Upper lobe of right lung (tissue), 1 donor: ENCODE measurements at places on chromosomes 5 and 9.
A peak's percentile ranks its signal among the peaks of the same experiment; 100 is the strongest.

DNA sequence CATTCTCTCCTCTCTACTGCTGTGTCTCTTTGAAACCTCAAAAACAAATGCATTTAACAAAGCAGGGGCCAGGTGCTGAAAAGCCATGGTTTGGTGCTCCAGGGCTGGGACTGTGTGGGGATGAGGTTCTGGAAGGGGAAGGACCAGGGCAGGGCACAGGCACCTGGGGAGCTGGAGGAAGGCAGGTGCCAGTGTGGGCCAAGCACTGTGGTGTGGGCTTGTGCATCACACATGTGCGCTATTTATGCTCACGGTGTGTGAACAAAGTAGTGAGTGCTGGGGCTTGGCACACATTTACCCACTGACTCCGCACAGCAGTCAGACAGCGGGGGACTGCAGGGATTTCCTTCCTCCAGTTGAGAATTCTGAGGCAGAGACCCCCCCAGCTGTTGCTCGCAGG, 10.1 kb downstream of the HRH2 start:
- DNase-seq, result no peak

DNA sequence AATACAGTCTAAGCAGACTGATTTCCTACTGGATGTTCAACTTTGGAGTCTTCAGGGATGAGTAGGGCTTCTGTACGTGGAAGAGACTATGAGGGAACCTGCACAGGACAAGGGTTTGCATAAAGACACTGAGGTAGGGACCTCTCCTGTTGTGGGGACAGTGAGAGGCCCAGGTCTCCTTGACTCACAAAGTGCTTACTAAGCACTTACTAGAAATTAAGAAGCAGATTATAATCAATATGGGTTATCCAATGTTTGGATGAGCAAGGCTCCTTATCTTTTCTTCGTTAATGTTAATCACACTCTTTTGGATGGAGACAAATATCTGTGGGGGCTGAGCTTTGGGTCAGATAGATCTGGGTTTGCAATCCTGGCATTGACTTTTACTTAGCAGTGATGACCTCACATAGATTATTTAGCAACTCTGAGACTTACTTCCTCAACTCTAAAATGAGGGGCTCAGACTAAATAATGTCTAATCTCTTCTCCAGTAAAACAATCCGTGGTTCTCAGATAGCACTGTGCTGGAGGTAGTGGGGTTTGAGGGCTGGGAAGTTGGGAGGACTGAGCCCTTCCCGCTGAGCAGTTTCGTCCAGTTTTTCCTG, 45.9 kb downstream of the PDCD1LG2 start:
- no peak for DNase-seq

DNA sequence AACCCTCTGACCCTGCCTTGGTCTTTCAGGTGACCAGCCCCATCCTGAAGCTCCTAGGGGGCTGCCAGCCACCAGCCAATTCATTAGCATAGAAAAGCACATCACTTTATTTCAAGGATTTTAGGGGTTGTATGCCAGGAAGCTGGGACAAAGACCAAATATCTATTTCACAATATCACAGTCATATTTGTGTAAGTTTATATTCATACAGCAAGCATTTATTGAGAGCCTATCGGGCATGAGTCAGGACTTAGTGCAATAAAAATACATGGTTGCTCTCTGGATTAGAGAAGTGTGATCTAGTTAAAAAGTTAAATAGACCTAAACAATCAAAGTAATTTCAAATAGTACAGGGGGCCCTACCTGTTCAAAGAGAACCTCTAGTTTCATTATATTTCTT, 113.8 kb downstream of the ERCC6L2 start:
- DNase-seq, result no peak

- DNase-seq, result no peak
Measured at GRCh38 chr9:69346596-69347390, 21.8 kb downstream of the ENTREP1 start.

GRCh38 chr9:4709380-4709779, 30.0 kb downstream of the CDC37L1 start:
- no peak for DNase-seq

DNA sequence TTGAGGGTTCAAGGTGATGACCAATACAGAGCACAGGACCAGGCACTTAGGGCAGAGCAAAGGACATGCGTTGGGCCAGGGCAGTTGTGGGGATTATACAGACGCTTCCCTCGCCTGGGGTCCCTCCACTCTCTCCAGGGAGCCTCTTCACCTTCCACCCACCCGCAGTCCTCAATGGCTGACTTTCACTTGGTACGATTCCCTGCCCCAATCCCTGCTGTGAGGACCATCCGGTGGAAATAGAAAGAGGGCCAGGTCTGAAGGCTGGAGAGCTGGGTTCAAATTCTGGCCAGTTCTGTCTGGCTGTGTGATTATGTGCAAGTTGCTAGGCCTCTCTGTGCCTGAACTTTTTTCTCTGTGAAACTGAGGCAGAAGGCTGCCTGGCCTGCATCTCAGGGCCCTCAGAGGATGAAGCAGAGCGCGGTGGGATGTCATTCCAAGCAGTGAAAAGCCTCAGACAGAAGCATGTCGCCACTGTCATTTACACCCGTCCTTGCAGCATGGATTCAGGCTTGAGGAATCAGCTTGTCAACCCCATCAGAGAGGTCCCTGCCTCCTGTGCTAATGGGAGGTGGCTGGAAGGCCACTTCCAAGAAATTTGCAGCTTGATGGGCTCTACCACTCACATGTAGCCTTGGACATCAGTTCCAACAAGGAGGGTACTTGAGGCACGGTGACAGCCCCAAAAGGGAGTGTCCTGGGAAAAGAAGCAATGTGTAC, 206.6 kb upstream of the IER5L start:
- no peak for DNase-seq

DNA sequence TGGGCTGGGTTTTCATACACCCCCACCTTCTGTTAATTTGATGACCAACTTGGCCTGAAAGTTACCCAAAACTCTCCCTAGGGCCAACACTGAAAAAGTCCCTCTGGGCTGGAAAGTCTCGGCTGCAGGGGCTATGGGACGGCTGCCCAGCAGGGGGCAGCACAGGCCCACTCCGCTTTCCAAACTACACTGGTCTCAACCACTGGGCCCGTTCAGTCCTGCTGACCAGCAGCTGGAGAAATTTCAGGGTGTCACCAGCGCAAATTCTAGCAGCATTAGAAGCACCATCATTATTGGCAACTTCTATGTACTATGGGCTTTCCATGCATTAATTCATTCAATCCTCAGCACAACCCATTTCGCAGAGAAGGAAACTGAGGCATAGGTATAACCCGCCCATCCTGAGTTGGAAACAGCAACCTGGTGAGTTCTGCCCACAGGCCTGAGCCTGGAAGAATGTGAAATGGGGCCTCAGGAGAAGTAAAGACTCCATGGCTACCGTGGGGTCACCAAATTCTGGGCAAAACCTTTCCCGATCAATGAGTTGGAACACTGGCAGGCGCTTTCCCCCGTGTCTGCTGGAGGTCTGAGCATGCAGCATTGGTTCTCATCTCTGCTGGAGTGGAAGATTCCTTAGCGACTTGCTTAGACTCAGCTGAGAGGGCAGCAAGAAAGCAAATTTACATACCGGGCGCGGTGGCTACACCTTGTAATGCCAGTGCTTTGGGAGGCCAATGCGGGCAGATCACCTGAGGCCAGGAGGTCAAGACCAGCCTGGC, 9.7 kb downstream of the ORM2 start:
- DNase-seq, result peak; percentile 79

DNA sequence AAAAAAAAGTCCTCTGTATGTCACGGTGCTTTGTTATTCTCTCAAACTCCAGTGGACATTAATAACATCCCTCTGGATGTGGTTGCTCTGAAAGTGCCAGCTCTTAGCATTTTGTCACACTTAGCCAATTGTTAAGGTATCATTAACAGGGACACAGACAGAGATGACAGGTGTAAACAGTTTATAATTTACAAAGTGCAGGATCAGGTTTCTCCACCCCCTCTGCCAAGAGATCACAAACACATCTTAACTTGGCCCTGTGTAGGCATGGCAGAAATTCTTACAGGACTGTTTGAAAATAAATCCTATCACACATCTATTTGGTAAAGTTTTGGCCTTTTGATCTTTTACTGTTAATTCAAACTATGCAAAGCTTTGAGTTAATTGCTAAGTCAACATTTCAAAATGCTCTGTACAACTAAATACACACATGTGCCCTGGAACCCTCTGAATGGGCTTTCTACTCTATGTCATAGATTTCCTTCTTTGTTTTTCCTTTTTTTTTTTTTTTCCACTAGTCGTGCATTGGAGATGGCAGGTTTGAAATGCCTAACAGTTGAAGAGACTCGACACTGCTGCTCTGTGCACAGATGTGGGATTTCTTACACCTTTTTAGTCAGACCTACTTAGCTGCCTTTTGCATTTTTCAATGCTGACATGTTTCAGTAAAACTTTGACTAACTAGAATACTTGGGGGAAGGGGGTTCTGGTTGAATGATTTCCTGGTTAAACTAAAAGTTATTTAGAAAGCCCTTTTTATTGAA, 41.7 kb downstream of the SEMA6A start:
- DNase-seq, result no peak

DNA sequence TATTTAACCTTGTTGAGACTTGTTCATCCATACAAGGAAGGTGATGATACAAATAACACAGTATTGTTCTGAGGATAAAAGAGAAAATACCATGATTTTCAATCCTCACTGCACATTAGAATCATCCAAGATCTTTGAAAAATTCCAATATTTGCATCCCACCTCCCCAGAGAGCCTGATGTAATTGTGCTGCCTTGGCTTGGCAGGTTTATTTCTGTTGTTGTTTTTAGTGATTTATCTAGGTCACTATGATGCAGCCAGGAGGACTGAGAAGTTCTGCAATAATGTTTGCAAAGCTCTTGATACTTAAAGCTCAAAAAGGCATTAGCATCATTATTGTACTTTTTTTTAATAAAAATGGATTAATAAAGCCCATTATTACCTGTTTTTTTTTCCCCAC, 67.0 kb upstream of the NMUR2 start:
- no peak for DNase-seq

DNA sequence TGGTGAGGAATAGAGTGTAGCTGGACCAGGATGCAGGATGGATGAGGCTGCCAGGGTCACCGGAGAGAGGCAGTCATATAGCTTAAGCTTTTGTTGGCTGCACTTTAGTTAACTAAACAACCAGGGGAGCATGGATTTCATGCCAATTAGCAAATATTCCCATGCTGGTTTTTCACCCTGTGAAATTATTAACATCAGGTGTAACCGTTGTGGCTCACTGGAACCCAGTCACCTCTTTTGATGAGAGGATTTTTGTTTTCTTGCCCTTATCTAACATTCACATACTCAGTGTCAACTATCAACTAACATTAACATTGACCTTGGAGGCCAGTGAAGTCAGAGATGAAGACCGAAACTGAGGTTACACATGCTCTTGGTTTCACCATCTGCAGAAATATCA, 97.2 kb upstream of the BASP1 start:
- DNase-seq, result no peak

DNA sequence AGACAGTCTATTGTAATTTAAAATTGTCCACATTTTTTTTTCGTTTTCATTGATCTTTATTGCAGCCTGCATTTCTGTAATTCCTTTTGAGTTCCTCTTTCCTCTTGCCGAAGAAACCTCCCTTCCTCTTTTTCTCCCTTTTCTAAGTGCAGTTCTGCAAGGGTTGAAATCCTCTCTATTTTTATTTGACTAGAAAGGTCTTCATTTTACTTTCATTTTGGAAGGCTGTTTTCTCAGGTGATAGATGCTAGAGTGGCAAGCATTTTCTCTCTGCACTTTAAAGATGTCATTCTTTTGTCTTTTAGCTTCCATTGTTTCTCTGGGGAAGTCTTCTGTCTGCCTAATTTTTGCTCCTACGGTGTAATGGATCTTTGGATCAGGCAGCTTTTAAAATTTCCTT, 248.5 kb downstream of the SMARCA2 start:
- no peak for DNase-seq

DNA sequence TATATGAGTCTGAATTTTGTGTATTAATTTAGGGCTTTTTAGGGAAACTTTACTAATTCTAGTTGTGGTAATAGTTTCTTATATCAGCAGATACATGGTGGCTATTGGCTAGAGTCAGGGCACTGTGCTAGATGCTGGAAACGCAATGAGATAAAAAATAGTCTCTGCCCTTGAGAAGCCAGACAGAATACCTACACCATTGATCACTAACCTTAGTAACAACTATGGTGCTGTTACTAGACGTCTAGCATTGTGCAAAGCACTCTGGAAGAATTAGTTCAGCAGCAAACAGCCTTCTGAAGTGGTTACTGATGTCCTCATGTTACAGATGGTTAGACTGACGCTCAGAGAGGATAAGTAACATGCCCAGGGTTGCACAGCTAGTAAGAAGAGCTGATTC, 61.8 kb downstream of the GDA start:
- DNase-seq, result no peak

- no peak for DNase-seq
Measured at GRCh38 chr5:110917161-110917875, 154.2 kb upstream of the TSLP start.

DNA sequence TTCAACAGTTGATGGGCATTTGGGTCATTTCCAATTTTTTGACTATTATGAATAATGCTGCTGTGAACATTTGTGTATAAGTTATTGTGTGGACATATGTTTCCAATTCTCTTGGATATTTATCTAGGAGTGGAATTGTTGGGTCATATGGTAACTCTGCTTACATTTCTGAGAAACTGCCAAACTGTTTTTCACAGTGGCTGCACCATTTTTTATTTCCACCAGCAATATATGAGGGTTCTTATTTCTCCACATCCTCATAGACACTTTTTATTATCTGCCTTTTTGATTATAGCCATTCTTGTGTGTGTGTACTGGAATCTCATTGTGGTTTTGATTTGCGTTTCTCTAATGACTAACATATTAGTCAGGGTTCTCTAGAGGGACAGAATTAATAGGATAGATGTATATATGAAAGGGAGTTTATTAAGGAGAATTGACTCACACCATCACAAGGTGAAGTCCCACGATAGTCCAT, 14.7 kb upstream of the MED27 start:
- no peak for DNase-seq

DNA sequence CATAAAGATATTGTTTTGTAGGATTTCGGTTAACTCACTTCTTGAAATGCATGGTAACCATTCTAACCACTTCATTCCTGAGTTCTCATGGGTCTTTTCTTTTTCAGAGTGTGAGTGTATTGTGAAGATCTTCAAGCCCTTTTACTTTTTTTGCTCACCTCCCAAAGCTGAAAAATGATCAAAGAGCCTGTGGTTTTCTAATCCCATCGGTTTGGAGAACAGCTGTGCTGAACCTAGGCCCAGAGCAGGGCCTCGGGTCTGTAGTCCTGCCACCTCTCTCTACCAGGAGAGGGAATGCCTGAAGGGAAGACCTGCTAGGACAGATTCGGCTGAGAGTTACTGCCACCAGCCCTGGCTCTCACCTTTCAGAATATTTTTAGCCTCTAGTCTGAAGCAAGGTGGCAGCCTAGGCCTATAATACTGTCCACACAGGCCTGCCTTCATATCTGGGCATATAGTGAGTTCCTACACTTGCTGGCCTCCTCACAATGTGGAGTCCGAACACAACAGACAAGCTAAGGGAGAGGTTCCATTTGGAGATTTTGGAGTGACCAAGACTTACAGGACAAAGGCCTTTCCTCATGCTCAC, 13.8 kb downstream of the RGMB start:
- DNase-seq, result no peak

DNA sequence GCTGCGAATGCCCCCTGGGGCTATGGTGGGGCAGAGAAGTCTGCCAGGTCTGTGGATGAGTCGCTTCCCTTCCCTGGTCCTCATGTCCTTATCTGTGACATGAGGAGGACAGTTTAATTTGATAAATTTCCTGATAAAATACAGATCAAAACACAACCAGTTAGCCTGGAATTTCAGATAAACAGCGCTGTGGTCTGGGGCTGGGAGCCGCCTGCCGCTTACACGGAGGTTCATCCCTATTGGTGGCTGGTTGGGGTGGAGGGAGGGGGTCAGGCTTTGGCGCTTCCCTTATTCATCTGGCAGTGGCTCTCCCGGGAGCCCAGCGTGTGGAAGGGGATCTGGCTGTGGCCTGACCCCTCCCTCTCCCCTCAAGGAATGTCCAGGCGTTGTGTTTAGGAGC, 17.9 kb downstream of the CRB2 start:
- DNase-seq, result no peak
